ENCODE measurements at places on chromosomes 1 and 21. TPM values are rescaled to one million over a fixed set of nuclear protein-coding genes. Genes with fewer than 3 reads are reported as not detected.
A peak's percentile ranks its signal among the peaks of the same experiment; 100 is the strongest.

SLAMF1 gene
- 0.27 TPM for polyA plus RNA-seq

- DNase-seq, result peak; percentile 76
Measured at GRCh38 chr21:42063571-42064521, 7.3 kb upstream of the UMODL1 start.

- DNase-seq, result no peak
Measured at GRCh38 chr1:84479998-84480397, 932 bp downstream of the RPF1 start.

GRCh38 chr21:45300786-45301520 is 13.3 kb upstream of the POFUT2 start:
- peak; percentile 29 for DNase-seq

Measured in left lung (tissue), 14 donors.